HFFc6 (cell line): ENCODE measurements at places on chromosomes 12 and 14. TPM values are rescaled to one million over a fixed set of nuclear protein-coding genes. Genes with fewer than 3 reads are reported as not detected.

SPX gene
- not detected in 3 replicates for total RNA-seq

RBM25 gene
- 58.7 to 71.2 TPM (median 69.1 TPM) in 3 replicates for total RNA-seq

CACNA2D4 gene
- 0.26 TPM in 1 of 2 replicates, not detected in the other for total RNA-seq

DNA sequence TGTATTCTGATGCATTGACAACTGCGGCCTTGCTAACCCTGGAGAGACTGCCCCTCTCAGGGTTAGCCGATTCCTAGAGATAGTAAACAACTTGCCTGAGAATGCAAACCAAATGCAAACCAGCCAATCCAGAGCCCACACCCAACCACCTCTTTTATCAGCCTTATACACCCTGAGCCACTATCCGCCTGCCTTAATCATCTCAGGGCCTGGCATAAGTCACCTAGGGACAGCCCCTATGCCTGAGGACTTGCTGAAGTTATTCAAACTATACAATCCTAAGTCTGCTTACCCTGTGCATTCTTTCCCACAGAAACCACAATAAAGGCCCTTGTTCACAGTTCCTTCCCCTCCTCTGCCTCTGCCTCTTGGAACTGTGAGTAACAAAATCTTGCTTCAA is 177.2 kb downstream of the KCNA5 start:
- DNase-seq, result no peak

- DNase-seq, result no peak
Measured at GRCh38 chr12:99917711-99918402, 66.9 kb downstream of the ANKS1B start.

GRCh38 chr12:96121271-96121711 is 72.9 kb upstream of the ELK3 start:
- DNase-seq, result no peak

DNA sequence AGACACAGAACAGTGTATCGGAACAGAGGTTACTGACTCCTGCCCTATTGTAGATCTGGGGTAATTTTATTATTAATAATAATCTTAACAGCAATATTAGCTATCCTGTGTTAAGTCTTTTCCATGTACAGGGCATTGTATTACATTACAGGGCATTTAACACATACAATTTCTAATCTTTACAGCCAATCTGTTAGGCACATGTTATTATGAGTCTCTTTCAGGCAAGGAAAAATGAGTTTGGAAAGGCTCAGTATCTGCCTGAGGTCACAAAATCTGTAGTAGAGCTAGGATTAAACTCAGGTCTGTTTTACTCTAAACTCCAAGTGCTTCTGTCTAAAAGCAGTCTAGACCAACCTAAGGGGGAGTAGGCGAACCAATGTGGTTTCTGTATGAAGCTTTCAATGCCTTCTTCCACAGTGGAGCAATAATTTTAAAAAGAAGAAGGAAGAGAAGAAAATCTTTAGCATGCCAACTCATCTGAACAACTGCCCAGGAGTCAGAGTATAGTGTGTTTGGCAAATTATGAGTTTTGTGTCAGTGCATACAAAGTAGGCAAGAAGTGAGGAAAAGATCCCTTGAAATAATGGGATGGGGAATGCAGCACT is 192.6 kb downstream of the CHST11 start:
- no peak for DNase-seq

GRCh38 chr14:81802341-81802740 is 268.7 kb upstream of the SEL1L start:
- DNase-seq, result no peak

- DNase-seq, result no peak
Measured at GRCh38 chr12:70609739-70610491, 27.3 kb downstream of the PTPRB start.
